ENCODE measurements at places on chromosomes 5 and 9. TPM values are rescaled to one million over a fixed set of nuclear protein-coding genes. Genes with fewer than 3 reads are reported as not detected.

The CER1 gene
- total RNA-seq = not detected

The POLR3G gene
- total RNA-seq = 13.6 TPM

The PNPLA7 gene
- total RNA-seq = under 0.01 TPM

The GCNT4 gene
- total RNA-seq = 0.30 TPM

The GTF2H2 gene
- total RNA-seq = 20.1 TPM

The CTSV gene
- total RNA-seq = 1.6 TPM

The SLC36A3 gene
- not detected for total RNA-seq

The DRD1 gene
- not detected for total RNA-seq

The FCHSD1 gene
- total RNA-seq = 21.1 TPM

The C5orf34 gene
- 6.7 TPM for total RNA-seq

The WDR38 gene
- total RNA-seq = not detected

The LCN1 gene
- not detected for total RNA-seq

The SPINK7 gene
- total RNA-seq = not detected

The PLAC8L1 gene
- total RNA-seq = not detected

The CHD1 gene
- total RNA-seq = 56.2 TPM
